ENCODE measurements at places on chromosomes 11 and 22. TPM values are rescaled to one million over a fixed set of nuclear protein-coding genes. Genes with fewer than 3 reads are reported as not detected.

GRCh38 chr11:33672273-33672672 is 28.4 kb downstream of the C11orf91 start:
- no peak for DNase-seq

DNA sequence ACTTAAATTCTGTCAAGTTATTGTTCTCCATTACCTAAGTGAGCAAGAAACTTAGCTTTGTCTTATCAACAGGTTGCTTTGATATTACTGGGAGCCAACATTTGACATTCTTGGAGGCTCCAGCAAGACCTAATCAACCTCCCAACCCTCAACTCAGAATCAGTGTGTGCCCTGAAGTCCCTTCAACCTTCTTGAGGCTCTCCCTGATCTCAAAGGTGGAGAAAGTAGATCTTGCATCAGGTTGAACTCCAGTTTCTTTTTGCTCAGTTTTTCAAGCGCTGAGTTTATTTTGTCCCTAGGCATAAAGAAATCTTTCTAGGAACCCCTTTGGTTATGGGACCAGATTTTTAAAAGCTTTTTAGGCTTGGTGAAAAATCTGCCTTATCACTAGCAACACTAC is 1.4 kb downstream of the FAM111A start:
- DNase-seq = no peak

- peak; percentile 99 for DNase-seq
Observed at GRCh38 chr11:47004595-47005033, 68.1 kb downstream of the CSTPP1 start.

GRCh38 chr11:45828996-45829395 is 18.3 kb upstream of the CRY2 start:
- DNase-seq = no peak

- DNase-seq = no peak
Observed at GRCh38 chr11:79332017-79332416, 108.8 kb downstream of the TENM4 start.

GRCh38 chr11:31865606-31866300 is 54.6 kb upstream of the PAX6 start:
- no peak for DNase-seq

- no peak for DNase-seq
Observed at GRCh38 chr11:86782742-86783141, 17.6 kb upstream of the PRSS23 start.

GRCh38 chr11:76781046-76781801 is 1.9 kb upstream of the TSKU start:
- DNase-seq = no peak

DNA sequence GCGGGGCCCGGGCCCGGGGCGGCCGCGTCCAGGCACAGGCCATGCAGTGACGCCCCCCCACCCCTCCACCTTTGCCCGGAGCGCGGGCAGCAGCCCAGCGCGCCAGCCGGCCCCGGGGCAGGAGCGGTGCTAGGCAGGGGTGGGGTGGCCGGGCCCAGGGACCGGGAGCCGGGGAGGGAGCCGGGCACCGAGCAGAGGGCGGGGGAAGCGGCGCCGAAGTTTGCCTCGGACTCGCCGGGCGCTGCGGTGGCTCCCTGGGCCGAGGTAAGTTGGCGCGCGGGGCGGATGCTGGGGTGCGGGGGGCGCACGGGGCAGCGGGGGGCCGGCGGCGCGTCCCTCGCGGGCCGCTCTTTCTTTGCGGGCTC is 332 bp downstream of the TEAD1 start:
- no peak for DNase-seq

- DNase-seq = no peak
Observed at GRCh38 chr11:121793291-121793690, 322.7 kb downstream of the BLID start.

DNA sequence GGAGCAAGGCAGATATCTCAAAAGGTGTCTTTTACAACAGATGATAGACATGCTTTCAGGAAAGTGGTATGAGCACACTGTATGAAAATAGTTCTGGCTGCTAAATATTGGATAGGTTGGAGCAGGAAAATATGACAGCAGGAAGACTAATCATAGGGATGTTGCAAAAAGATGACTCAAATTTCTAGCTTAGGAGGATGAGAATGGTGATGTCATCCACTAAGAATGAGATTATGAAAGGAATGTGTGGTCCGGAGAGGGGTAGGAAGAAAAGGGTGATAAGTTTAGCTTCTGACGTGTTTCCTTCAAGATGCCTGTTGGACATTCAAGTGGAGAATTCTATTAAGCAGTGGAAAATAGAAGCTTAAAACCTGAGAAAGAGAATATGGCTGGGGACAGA is 46.4 kb downstream of the RCN1 start:
- peak; percentile 90 for DNase-seq

GRCh38 chr22:21624120-21624879 is 5.5 kb downstream of the YDJC start:
- no peak for DNase-seq

- DNase-seq = no peak
Observed at GRCh38 chr11:86741484-86741835, 58.9 kb upstream of the PRSS23 start.

DNA sequence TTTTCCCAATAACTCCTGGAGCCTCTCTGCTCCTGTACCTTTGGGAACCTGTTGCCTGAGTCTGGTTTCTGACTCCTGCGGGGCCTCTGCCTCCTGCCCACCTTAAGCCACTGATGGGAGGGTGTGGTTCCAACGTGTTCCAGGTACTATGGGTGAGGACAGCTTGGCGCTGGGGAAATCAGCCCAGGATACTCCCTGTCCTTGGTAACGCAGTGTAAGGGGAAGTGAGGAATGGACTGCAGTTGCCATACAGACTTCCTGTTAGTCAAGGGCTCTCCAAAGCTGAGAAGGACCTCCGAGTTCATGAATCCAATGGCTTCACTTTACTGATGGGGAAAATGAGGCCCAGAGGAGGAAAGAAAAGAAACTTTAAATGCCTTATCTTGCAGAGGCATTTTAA is 1.2 kb upstream of the MARK2 start:
- DNase-seq = no peak

DNA sequence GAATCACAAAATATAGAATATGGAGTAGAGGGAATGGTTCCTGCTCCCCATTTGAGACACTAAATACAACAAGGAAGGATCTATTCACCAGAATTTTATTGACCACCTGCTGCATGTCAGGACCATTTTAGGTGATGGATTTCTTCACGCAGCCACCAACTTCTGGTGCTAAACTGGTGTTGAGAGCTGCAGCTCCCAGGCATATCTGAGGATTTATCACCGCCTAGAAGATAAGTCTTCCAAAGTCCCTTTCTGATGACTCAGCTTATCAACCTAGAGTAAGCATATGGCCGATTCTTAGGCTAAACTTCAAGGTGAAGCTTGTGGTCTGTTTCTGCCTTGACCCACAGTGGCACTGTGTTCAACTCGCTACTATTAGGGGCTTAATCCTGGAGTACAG is 6.7 kb downstream of the DDI1 start:
- DNase-seq = no peak

- DNase-seq = peak; percentile 26
Observed at GRCh38 chr11:76564364-76564763, 106.2 kb downstream of the LRRC32 start.

- DNase-seq = no peak
Observed at GRCh38 chr11:92894197-92894596, 75.3 kb upstream of the MTNR1B start.

DNA sequence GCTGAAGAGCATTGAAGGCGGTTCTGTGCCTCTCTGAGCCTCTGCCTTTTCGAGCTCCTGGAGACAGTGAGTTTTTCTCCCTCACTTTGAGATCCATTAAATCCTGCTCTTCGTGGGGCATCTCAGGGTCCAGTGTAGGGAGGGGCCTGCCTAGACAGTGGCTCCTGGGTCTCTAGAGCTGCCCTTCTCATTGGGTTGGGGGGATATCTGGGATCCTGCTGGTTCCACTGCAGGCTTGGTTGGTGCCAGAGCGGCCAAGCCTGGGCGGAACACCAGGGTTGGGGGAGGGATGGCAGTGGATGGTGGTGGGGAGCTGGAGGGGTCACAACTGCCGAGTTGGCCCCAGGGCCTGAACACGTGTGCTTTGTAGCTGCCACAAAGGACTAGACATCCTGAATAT is 52.2 kb upstream of the CARS1 start:
- DNase-seq = no peak

- DNase-seq = no peak
Observed at GRCh38 chr11:10600570-10601248, 32.2 kb upstream of the LYVE1 start.

GRCh38 chr11:125941619-125942611 is 3.9 kb upstream of the VSIG10L2 start:
- DNase-seq = peak; percentile 26

GRCh38 chr22:19807161-19807913 is 46.8 kb downstream of the TBX1 start:
- DNase-seq = no peak

GRCh38 chr11:65427691-65428577 is 5.3 kb downstream of the NEAT1 start:
- DNase-seq = no peak

DNA sequence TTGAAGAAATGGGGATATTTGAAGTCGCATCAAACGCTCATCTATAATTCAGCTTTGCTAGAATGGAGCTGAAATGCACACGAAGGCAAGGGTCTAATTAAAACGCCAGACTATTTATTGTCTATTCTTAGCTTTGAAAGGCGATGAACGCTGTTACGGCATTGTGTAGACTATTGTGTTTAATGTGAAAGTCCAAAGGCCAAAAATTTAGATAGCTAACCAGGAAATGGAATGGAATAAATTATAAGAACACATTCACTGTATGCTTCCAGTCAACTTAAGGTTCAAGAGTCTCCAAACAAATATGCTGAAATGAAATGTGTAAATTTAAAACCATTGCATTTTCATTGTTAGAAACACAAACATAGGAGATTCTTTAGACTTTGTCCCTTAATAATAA is 186.2 kb downstream of the CWF19L2 start:
- DNase-seq = no peak

DNA sequence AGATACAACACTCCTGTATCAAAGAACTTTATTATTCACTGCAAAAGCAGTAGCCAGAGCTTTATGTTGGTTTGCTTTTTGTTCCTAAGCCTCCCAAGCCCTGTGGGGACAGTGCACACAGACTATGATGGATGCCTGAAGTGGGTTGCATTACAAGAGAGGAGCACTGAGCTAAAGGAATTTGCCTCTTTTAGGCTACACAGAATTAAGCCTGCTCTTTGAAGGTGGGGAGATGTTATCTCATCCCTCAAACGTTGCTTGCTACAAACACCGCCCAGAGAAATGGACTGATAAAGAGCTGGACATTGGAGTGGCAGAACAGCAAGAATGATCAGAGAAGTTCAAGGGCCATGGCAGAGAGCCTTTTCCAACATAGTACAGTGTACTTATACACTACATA is 2.5 kb upstream of the POGLUT3 start:
- DNase-seq = peak; percentile 53

DNA sequence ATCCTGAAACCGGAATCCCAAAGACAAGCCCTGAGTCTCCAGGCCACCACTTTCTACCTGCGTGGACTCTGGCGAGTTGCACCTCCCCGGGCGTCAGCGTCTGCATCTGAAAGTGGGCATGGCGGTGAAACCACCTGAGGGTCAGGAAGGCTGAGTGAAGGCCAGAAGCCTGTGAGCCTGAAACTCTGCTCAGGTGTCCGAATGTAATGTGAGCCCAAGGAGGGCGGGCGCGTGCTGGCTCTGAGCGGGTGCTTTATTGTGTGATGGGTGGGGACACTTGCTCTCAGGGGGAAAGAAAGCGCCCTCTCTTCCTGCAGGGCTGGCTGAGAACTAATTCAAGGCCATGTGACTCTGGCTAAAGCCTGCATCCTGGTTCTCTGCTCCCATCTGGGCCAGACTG is 135.6 kb downstream of the ST3GAL4 start:
- no peak for DNase-seq

- no peak for DNase-seq
Observed at GRCh38 chr11:115872416-115872815, 368.2 kb upstream of the CADM1 start.

INS gene
- total RNA-seq = not detected

HBG1 gene
- total RNA-seq = 278 TPM

RIC3 gene
- total RNA-seq = 6.0 TPM

MS4A4A gene
- total RNA-seq = 11.6 TPM

GUCY1A2 gene
- 99.2 TPM for total RNA-seq

VWCE gene
- total RNA-seq = not detected

OR6T1 gene
- total RNA-seq = 1.2 TPM

Measured in umbilical cord (tissue), 2 donors.